ENCODE measurements at places on chromosomes 11 and 22.

DNA sequence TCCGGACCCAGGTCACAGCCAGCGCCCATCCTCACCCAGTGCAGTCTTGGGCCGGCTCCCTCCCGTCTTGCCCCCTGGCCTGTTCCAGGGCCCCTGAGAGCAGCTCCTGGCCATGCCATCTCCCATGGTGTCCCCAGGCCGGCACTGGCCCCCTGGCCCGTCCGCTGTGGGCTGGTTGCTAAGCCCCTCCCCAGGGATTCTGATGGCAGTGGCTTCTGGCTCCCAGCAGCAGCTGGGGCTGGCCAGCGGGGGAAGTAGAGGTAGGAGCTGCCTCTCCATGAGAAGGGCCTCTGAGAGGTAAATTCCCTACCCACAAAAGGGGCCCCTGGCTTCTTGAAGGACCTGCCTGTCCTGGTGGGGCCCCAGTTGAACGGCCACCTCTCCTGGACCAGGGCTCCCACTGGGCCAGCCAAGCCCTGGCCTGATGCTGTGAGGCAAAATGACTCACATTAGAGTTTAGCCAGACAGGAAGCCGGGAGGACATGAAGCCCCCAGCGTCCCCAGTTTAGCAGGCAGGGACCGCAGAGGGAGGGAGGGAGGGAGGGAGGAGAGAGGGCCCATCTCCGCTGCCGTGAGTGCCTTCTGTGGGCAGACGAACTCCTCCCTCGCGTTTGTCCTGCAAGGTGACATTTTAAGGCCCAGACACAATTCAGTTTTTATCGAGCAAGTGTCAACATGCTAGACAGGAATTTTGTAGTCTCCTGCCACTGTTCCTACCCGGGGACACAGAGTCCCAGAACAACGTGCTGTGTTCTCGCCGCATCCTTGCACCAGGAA lies 32.9 kb upstream of the GAL start:
- no peak for DNase-seq

GRCh38 chr22:49643466-49643865 lies 184.2 kb downstream of the BRD1 start:
- no peak for DNase-seq

DNA sequence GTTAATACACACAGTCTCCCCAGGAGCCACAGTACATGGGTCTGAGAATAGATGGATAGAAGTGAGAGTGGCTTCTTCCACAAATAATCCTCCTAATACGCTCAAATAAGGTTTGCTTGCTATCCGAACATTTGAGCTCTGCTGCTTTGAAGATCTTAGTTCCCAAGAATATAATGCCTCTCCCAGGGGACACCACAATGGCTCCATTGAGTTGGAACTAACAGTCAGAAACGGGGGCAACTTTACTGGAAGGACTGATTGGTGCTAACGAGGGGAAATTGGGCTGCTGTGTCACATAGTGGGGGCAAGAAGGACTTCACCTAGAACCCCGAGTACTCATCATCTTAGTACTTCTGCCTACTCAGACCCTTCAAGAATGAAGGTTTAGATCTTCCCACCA lies 66.2 kb downstream of the IGLL5 start:
- no peak for DNase-seq

DNA sequence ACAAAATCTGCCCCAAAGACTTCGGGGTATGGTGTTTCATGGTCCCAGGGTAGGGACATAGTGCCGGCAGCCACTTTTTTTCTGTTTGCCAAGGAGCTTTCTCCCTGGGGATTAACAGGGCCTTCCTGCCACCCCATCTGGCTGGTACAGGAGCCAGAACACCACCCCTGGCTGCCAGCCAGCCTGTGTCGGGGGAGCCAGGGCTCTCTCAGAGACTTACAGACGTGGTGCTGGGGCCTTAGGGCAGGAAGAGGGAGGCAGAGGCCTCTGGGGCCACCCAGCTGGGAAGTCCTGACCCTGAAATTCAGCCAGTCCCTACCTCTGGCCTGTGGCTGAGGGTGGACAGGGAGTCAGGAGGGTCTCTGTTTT lies 52.4 kb upstream of the CDON start:
- DNase-seq, result peak; percentile 71

DNA sequence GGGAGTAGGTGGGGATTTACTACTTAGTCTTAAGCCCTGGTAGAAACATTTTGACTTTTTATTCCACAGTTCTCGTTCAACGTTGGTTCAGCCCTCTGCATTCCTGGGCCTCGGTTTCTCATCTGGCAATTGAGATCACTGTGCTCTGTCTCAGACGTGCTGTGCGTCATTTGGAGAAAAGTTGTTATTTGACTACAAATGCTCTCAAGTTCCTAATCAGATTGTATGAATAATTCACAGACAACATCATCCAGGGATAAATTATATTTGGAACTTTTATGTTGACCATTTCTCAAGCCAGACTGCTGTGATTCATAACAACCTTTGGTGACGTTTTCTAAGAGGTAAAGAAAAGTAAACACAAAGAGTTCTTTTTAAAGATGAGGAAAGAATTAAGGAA lies 69.2 kb downstream of the BLID start:
- no peak for DNase-seq

- no peak for DNase-seq
These were observed 13.7 kb upstream of the NNMT start for GRCh38 chr11:114282488-114282887.

- no peak for DNase-seq
These were observed 76.5 kb downstream of the RAB30 start for GRCh38 chr11:82995235-82995634.

- no peak for DNase-seq
These were observed 23.8 kb downstream of the OSBP2 start for GRCh38 chr22:30718491-30718890.

DNA sequence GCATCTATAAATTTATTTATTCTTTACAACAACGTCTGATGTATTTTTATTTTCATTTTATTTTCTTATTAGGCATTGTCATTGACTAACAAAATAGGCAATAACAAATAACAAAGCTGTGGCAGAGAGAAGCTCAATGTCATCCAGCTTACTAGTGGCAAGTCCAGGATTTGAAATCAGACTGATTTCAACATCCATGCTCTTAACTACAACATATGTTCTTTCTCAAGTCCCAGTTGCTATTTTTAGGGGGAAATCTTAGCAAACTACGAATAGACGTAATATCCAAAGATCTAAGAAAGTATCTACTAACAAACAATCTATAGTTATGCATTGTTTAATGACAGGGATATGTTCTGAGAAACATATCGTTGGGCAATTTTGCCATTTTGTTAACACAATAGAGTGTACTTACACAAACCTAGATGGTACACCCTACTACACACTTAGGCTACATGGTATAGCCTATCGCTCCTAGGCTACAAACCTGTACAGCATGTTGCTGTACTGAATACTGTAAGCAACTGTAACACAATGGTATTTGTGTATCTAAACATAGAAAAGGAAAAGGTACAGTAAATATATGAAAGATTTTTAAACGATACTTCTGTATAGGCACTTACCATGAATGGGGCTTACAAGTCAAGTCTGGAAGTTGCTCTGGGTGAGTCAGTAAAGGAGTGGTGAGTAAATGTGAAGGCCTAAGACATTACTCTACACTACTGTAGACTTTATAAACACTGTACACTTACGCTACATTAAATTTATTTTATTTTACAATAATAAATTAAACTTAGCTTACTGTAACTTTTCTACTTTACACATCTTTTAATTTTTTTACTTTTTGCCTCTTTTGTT lies 151.3 kb downstream of the DLG2 start:
- DNase-seq, result no peak

DNA sequence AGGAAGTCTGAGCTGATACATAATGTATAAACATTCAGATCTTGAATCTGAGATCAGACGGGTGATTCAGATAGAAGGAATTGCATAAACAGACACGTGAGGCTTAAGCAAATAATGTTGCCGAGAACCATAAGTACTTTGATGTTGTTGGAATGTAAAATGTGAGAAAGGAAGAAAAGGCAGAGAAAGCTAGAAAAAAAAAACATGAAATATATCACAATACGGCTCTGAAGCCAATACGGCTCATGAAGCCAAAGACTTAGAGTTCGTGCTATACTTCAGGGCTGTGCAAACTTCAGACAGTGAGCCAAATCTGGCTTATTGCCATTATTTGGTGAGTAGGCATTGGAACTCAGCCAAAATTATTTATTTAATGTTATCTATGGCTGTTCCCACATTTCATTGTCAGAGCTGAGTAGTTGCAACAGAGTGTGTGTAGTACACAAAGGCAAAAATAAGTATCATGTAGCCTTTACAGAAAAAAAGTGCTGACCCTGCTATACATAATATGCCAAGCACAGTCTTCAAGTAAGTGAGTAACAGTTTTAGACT lies 673.3 kb downstream of the CNTN5 start:
- no peak for DNase-seq

- DNase-seq, result no peak
These were observed 9.5 kb downstream of the IGHMBP2 start for GRCh38 chr11:68913188-68913587.
